Bone marrow (tissue), 2 donors: ENCODE measurements at places on chromosomes 4 and X.
A peak's percentile ranks its signal among the peaks of the same experiment; 100 is the strongest.

DNA sequence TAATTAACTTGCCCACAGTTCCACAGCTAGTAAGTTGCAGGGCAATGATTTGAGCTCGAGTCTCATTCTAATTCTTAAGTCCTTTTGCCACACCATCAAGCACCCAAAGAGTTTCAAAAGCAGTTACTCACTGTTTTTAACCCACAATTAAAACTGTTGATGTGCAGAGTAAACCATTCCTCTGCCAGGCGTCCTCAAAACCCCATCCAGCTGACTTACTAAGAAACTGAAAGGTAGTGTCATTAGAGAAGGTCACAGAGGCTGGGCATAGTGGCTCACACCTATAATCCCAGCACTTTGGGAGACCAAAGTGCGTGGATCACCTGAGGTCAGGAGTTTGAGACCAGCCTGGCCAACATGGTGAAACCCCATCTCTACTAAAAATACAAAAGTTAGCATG lies 121.7 kb downstream of the CHIC2 start:
- DNase-seq = no peak

DNA sequence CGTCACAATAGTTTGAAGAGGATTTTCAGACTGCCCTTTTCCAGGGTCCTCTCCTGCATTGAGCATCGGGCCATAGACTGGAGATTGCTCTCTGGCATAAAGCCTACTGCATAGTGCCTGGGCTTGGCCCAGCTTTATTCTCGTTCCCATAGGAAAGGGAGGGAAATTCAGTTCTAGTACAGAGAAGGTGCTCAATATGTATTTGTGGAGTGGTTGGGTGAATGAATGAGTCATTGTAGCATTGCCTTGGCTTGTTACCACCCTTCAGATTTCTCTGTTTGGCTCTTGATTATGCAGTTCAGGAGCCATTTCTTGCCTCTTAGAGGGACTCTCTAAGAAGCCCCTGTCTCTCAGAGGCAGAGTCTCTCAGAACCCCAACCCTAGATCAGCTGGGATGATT lies 2.6 kb downstream of the TMEM35A start:
- no peak for DNase-seq

DNA sequence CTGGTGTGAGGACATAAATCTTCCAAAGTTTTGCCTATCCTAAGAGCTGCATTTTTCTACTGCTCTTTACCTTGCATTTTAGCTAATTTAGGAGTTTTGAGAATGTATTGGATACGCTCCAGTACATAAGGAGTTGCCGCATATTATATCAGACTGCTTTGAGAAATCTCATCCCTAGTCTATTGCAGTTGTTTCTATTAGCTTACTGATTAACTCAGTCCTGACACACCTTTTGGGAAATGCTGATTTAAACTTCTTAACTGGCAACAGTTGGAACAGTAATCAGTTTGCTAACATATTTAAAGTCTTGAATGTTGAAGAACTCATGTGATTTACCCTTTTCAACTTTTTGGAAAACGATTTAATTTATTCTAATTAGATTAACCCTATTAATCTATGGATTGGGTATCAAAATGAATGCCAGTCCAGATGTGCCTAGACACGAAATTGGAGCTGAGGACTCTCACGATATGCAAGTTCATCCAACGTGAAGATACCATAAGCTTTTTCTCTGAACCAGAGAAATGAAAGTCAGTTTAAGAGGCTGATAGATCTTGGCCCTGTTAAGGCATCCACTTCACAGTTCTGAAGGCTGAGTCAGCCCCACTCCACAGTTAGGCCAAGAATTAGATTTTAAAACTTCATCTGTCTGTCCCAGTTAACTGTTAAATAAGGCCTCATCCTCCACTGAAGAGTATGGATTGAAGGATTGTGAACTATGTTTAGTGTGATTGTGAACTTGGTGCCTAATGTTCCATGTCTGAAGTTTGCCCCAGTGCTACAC lies 90.0 kb downstream of the MAOA start:
- no peak for DNase-seq

DNA sequence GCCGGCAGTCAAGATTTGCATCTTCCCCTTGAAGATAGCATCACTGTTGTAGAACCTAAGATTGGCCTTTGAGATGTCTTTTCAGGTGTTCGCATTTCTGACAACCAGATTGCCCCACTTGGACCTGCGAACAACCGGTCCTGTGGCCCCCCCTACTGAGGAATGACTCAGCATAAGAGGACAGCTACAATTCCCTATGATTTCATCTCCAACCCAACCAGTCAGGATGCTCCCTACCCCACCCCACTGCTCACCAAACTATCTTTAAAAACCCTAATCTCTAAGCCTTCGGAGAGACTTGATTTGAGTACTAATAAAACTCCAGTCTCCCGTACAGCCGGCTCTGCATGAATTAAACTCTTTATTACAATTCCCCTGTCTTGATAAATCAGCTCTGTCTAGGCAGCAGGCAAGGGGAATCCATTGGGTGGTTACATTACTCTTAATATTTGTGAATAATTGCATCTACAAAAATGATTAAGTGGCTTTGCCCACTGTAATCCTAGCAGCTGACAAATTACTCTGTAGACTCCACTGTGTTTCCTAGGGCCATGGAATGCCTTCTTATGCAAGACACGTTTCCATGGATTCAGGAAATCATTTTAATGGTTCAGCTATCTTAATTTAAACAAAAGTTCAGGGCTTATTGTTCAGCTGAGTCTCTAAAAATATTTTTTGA lies 95.4 kb downstream of the GPR143 start:
- no peak for DNase-seq

- peak; percentile 1 for DNase-seq
Observed at GRCh38 chrX:135596495-135596894, 76.0 kb downstream of the INTS6L start.

- no peak for DNase-seq
Observed at GRCh38 chr4:85491527-85491926, 16.6 kb downstream of the ARHGAP24 start.

- no peak for DNase-seq
Observed at GRCh38 chrX:100319716-100320115, 90.4 kb downstream of the PCDH19 start.
